ENCODE measurements at places on chromosomes 7 and 10.

DNA sequence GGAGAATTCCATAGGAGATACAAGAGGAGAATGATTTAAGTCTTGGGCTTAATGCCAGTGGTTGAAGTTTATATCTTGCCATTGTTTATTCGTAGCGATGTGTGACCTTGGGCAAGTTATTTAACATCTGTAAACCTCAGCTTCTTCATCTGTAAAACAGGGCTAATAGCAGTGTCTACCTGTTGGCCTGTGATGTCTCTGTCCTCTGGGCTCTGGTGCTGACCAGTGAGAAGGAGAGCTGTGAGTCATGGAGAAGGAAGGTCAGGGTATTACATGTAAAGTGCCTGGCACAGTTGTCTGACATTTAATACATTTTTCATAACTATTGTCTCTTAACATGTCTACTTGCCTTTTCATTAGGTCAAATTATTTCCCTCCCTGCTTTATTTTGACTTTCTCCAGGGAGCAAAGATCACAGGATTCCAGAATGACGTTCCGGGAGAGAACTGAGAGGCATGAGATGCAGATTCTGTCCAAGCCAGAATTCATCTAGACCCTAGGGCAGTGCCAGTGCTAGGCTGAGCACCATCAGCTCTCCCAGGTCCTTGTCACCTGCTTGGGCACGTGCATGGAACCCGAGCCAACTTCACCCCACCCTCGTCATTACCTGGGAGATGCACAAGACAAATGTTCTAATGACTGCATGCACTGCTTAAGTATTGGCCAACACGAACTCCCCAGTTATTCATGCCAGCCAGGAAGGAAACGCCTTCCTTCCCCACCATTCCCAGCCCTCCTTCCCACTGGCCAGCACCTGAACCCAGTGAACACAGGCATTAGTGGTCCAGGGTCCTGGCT lies 187.9 kb downstream of the DPY19L1 start:
- peak; percentile 41 for DNase-seq

- peak; percentile 82 for DNase-seq
These were observed 1.5 kb upstream of the NRP1 start for GRCh38 chr10:33335801-33336581.

- DNase-seq, result no peak
These were observed 5.9 kb upstream of the HERC4 start for GRCh38 chr10:68080853-68081431.

DNA sequence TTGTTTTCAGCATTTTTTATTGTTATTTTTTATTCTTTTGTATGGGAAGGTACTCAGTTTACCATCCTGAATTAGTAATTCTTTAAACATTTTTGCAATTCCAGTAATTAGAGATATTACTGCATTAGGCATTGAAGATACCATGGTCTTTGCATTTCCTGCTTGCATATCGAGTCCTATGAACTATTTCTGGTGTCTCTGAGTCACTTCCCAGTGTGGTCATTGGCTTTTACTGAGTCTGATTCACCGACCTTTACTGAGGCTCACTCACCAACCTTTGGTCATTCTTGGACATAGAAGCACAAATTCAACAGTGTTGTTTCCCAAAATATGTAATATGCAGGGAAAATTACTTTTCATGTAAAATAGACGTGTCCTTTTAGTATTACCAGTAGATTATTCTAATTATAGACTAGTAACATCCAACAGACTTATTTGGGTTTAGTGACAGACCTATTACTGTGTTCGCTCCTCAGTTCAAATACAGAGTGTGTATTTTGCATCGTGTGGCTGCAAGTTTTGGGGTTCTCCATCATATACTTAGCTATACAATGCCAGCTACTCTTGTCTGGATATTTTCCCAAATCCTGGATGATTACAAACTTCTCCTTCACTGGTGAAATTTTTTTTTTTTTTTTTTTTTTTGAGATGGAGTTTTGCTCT lies 180.7 kb upstream of the PRSS1 start:
- no peak for DNase-seq

DNA sequence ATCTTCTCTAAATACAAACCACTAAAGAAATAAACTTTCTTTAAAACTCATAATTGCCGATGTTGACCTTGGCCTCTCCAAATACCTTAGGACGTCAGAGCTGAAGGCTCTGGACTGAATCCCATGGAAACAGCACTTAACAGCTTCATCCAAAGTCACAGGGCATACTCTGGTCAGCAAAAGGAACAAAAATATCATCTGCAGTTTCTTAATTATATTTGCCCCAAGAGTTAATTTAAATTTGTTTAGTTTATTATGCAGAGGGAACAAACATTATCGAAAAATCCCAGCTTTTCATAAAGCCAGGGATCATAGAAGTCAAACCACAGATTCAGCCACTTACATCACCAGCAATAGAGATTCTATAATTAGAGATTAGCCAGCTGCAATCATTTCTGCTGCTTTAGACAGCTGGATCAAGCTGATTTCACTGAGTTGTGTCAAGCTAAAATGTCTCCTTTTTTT lies 20.5 kb upstream of the FAM13C start:
- DNase-seq, result no peak

DNA sequence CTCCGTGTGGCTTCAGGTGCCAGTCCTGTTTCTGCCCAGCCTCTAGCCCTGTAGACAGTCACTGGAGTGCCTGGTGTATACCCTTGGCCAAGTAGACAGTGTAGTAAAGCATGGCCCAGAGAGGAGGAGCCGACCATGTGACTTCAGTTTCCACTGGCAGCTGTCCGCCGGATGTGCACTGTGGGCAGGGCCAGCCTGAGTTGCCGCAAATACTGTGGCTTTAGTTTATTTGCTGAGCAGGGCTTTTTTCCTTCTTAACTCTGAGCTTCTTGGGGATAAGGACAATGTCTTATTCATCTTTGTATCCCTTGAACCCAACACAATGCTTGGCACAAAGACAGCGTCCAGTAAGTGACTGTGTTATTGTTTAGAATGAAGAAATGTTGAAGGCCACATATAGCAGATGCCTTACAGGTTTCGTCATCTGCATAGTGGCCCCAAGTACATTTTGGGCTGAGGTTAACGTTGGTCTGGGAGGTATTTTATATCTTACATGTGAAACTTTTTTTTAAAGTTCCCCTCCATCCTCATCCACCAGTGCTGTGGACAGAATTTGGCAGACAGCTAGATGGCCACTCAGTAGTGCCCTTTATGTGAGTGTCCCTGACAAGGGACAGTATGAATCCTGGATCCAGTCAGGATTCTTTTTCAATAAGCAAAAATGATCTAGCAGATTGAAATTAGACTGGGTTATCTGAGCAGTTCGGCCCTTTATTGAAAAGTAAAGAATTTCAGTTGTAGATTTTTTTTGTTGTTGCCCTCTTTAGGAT lies 40.6 kb downstream of the CYP17A1 start:
- no peak for DNase-seq

DNA sequence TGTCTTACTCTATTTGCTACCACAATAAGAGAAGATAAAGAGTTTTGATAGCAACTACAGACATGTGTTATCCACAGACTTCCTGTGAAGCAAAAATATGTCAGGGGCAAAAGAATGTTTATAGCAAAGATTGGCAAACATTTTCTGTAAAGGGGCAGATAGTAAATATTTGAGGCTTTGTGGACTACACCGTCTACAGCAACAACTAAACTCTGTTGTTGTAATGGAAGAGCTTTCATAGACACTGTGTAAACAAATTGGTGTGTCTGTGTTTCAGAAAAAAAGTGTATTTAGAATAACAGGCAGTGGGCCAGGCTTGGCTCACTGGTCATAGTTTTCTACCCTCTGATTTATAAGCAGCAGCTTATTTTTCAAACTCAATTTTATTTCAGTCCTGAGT lies 521.4 kb downstream of the ANKRD7 start:
- DNase-seq, result no peak

DNA sequence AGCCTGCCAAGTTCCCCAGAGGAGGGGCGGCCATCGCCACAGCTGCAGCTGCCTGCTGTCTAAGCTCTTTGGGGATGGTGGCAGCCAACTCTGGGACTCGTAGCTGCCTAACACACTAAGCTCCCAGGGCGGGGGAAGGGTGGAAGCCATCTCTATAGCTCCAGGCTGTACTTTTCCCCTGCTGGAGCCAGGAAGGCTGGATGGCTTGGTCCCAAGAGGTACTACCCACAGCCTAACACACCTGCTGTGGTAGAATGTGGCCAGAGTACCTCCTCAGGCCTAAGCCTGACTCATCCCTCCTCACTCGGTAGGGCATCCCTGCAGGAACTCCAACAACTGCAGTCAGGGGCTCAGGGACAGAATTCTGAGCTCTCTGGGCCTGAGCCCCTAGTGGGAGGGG lies 151.7 kb upstream of the TAC1 start:
- DNase-seq, result no peak

GRCh38 chr7:35727571-35727970 lies 32.6 kb upstream of the HERPUD2 start:
- no peak for DNase-seq

DNA sequence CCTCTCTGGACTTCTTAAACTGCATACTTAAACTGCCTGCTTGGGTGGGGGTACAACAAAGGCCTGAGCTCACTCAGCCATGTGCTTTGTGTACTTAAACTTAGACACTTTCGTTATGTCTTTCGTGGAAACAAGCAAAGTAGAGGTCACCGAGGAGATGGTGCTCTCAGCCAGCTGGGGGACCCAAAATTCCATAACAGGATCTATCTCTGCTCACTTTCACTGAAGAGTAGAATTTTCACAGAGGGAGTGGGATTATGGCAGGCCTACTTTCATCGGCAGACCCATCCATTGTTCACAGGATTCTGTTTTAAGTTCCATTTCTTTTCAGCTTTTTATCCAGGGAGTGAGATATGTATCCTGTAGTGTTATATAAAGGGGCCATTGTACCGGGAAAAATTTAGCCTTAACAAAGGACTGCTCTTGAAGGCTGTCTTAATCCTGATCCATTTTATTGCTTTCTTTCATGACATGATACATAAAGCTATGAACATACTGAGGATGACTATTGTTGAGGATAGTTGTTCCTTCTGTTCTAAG lies 370.0 kb upstream of the GHITM start:
- DNase-seq, result no peak

DNA sequence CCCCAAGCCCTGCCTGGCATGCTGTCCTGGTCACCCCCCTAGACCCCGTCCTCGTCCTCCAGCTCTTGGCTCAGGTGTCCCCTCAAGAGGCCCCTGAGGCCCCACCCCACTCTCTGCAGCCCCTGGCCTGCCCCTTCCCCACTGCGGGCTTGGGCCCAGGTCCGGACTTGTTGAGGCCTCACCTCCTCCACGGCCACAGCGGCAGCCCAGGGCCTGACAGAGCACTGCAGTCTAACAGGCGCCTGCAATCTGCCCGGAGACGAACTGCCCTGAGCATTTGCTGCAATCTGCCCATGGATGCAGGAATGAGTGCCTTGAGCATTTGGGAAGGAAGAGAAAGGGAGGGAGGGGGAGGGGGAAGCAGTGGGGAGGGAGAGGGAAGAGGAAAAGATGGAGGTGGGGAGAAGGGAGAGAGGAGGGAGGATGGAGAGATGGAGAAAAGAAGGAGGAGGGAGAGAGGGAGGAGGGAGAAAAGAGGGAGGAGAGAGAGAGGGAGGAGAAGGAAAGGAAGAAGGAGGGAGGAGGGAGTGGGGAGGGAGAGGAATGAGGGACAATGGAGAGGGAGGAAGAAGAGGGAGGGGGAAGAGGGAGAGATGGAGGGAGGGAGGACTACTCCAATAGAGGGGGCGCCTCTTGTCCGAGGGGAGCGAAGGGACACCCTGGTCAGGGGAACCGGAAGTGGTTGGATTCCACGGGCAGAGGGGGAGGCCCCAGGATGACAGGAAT lies 73.9 kb downstream of the PDGFA start:
- DNase-seq, result no peak

- no peak for DNase-seq
These were observed 267.8 kb upstream of the MYO3A start for GRCh38 chr10:25666276-25666675.

GRCh38 chr10:124996127-124996853 lies 54.4 kb downstream of the ZRANB1 start:
- DNase-seq, result no peak

DNA sequence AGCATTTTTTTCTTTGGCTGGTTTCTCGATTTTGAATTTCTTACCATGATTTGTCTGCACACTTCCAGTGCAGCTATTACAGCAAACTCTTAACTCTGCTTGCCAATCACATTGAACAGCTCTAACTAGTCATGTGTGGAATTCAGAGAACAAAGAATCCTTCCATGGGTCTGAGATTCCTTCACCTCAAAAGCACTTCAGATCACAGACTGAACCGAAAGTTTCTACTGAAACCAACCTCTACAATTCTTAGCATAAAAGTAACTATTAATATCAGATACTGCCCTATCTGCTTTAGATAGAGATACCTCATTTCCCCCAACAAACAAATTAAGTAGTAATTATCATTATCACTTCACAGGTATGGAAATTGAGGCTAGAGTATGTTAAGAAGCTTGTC lies 56.5 kb upstream of the SP4 start:
- DNase-seq, result no peak

DNA sequence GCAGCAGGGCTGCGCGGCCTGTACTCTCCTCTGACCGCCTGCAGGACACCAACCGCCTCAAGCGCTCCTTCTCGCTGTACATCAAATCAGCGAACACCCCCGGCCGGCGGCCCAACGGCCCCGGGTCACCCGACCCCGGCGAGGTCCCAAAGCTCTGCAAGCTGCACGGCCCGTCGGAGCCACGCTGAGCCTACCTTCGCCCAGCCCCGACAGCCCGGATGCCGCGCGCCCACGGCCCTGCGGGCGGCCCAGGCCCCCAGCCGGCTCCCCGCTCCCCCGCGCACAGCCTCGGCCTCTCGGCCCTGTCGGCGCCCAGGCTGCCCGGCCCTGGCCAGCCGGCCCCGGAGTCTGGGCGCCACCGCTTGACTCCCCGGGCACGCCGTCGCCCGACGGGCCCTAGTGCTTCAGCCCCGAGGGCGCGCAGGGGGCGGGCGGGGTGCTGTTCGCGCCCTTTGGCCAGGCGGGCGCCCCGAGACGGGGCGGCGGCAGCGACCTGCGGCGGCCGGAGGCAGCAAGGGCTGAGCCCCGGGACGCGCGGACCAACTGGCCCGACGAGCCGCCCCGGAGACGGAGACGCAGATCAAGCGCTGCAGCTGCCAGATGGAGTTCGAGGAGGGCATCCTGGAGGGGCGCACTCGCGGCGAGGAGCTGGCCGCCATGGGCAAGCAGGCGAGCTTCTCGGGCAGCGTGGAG lies 11.1 kb upstream of the SEC24C start:
- DNase-seq, result no peak

DNA sequence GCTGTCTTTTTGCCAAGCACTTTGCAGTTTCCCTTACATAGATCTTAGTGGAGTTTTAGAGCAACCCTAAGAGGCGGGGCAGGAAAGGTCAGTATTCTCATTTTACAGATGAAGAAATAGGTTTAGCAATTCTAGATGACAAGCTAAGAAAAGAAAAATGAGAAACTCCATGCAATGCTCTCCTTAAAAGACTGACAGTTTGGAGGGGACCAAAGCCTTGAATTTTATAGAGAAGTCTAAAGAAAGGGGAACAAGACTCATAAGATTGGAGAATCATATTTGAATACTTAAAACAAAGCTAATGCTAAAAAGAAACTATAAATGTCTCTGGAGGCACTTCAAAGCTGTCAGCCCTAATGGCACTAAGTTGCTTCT lies 19.6 kb downstream of the CEP55 start:
- no peak for DNase-seq
